Fibroblast of pulmonary artery (primary cell): ENCODE measurements at places on chromosomes 13 and 19.
A peak's percentile ranks its signal among the peaks of the same experiment; 100 is the strongest.

DNA sequence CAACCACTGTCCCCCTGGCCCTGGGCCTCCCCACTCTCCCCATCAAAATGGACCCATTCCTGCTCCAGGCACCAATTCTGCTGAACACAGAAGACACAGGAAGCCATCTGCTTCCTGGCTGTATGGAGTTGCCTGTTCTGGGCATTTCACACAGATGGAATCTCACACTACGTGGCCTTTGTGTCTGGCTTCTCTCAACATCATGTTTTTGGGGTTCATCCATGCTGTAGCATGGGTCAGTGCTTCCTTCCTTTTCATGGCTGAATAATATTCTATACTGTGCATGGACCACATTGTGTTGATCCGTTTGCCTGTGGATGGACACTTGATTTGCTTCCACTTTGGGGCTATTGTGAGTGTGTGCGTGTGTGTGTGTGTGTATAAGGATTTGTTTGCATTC is 15.0 kb upstream of the KLF2 start:
- no peak for DNase-seq

GRCh38 chr13:73772449-73773167 is 361.6 kb downstream of the KLF12 start:
- no peak for DNase-seq

DNA sequence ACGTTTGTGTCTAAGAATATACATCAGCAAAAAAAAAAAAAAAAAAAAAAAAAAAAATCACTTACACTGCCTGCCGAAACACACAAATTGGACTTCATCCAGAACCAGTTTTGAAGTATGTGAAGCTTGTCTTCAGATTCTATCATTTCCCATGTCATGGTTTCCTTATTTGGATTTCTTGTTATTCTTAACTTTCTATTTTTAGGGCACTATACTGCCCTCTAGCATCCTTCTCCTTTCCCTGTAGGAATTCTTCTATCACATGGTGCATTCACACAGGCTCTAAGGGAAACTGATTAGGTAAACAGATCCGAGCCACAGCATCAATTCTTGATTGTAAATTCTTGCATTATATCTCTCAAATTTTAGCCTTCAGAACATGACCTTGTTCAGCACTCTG is 1507.5 kb downstream of the OLFM4 start:
- no peak for DNase-seq

- DNase-seq = peak; percentile 53
These were observed 712 bp downstream of the BBC3 start for GRCh38 chr19:47230054-47230920.

GRCh38 chr13:99133230-99133629 is 67.4 kb upstream of the UBAC2 start:
- no peak for DNase-seq

DNA sequence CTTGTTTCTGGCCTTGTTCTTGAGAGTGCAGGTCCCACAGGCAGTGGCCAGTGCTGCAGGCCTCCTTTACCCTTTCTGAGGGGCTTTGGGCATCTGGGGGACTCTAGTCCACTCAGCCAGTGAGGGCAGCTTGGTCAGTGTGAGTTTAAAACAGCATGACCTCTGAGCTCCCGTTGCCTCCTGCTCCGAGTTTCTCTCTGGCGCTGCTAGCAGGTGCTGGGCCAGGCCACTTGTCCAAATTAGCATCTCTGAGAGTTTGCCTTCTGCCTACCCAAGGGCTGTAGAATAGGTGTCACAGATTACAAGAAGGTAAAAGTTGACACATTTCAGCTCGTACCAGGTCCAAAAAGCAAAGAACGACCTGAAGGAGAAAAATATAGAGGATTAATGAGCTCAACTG is 105.9 kb downstream of the SIPA1L3 start:
- no peak for DNase-seq

DNA sequence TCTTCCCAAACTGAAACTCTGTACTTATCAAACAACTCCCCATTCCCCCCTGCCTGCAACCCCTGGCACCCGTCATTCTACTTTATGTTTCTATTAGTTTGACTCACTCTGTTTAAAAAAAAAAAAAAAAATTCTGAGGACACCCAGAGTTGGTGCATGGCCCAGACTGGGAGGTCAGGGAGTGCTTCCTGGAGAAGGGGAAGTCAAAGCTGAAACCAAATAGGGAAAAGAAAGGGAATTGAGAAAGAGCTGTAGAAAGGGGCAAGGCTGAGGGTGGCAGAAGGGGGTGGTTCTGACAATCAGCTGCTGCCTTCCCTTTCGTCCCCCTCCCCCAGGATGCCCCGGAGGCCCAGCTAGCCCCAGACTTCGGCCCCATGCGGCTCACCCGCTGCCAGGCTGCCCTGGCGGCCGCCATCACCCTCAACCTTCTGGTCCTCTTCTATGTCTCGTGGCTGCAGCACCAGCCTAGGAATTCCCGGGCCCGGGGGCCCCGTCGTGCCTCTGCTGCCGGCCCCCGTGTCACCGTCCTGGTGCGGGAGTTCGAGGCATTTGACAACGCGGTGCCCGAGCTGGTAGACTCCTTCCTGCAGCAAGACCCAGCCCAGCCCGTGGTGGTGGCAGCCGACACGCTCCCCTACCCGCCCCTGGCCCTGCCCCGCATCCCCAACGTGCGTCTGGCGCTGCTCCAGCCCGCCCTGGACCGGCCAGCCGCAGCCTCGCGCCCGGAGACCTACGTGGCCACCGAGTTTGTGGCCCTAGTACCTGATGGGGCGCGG is 9.0 kb upstream of the STRN4 start:
- DNase-seq = peak; percentile 81

DNA sequence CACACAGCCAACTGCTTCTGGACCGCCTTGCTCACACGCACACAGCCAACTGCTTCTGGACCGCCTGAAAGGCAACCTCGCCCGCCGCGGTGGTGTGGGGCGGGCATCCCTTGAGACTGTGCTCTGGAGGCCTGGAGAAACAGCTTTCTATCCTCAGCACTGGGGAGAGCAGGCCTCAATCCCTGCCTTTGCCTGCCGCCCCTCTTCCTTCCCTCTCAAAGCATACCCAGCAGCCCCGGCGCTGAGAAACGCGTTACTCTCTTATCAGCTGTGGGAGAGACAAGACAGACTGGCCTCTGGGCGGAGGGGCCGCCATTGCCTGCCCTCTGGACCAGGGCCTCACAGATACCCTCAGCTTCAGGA is 2.9 kb downstream of the LIPE start:
- no peak for DNase-seq

DNA sequence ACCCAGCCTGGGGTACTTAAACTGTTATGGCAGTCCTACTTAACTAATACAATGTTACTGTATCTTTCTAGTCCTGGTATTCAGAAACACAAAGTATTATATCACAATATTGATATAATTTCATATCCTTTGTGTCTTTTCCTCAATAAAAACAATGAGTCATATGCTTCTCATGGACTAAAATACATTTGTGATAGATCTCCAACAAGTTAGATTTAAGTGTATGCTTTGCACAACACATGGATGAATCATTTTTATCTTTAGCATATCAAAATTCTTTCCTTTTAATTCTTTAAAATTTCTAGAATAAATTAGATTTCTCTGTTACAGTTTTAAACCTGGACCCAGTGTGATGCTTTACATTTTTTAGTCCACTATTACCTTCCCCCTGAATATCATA is 1357.8 kb upstream of the ATXN8OS start:
- DNase-seq = no peak

DNA sequence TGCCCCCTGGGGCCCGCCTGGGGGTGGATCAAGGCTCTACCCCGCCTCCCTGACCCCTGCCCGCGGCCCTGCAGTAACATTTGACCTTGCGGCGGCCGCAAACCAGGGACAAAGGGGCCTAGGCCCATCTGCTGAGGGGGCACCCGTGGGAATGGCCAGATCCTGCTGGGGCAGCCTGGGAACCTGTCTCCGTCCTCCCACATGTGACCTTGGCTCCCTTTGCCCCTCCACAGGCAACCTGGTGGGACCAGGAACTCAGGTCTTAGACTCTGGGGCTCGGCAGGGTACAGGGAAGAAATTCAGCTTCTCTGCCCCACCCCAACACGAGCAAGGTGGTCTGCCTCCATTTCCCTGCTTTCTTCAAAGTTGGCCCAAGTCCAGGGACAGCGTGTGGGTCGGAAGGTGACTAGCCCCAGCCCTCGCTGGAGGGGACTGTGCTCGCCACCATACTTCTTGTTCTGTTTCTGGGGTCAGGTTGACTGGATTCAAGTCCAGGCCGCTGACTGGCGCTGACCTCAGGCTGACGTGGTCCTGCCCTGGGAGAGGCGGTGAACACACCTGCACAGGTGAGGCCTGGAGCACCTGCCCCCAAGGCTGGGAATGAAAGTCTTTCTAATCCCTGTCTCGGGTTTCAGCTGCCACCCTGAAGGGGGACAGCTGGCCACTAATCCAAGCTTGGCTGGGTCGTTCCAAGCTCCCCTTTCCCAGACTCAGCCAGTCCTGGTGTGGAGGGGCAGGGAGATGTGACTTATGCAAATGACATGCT is 2.5 kb upstream of the NR2F6 start:
- DNase-seq = no peak

DNA sequence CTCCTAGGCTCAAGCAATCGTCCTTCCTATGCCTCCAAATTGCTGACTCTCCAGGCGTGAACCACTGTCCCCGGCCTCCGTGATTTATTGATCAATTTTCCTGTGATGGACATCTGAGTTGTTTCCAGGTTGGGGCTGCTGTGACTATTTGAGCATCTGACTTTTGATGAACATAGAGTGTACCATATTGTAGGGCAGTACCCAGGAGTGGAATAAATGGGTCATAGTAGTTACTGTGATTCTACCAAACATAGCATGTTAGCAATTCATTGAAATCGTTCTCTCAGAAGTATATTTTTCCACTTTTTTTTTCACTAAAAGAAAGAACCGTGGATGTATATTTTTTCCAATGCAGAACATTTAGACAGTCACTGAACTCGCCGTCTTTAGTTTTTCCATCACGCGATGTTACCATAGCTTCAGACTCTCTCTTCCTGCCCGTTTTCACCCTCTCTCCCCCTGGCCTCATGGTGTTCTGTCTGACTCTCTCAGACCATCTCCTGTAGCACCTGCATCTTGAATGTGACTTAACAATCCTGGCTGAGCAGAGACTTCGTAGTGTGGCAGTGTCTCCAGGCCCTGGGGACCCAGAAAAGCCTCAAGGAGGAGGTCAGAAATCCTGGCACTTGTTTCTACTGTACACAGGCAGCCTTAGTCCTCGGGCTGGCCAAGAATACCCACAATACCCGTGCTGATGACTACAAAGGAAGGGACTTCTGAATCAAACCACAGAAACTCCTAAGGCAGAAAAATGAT is 3.2 kb upstream of the RASGRP4 start:
- DNase-seq = no peak

DNA sequence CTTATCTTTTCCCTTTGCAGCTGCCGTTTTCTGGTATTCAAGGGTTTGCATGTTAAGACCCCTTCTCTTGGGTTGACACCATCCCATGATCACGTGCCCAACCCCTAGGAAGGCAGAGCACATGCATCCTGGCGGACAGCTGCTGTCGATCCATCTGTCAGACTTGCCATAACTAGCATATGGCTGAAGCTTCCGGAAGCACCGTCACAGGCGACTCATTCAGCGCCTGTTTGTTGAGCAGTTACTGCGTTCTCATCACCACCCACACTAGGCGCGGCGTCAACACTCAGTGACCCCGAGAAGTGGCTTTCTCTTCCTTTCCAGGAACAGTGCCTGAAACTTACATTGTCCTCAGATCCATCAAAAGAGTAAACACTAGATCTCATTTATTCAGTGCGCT is 93.6 kb downstream of the SOX1 start:
- DNase-seq = no peak

GRCh38 chr19:15400521-15401396 is 18.0 kb downstream of the AKAP8L start:
- DNase-seq = no peak

DNA sequence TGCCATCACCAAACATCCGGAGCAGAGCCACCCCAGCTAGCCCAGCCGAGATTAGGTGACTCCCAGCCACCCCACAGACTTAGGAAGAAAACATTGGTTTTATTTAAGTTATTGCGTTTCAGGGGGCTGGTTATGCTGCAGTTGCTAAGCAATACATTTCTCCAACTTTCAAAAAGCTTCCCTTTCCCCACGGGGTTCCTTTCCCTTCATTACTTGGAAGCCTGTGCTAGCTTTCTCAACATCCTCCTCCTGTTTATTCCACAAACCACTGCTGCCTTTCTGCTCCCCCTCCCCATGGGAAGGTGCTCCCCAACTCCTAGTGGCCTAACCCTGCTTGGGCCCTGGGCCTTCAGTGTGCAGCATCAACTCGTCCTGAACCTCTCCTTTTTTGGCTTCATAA is 52.6 kb downstream of the CDADC1 start:
- DNase-seq = no peak

DNA sequence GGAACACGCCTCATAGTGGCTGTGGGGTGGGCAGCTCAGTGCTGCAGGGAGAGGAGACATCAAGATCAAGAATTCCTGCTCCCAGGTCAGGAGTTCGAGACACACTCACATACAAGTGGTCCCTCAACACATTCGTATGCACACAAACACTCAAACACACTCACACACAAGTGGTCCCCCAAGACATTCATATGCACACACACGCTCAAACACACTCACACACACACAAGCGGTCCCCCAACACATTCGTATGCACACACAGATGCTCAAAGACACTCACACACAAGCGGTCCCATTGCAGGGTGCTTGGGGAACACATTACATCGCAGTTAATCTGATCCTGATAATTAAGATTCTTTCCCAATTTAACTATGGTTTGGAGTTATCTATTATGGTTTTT is 28.2 kb downstream of the FCGBP start:
- no peak for DNase-seq

DNA sequence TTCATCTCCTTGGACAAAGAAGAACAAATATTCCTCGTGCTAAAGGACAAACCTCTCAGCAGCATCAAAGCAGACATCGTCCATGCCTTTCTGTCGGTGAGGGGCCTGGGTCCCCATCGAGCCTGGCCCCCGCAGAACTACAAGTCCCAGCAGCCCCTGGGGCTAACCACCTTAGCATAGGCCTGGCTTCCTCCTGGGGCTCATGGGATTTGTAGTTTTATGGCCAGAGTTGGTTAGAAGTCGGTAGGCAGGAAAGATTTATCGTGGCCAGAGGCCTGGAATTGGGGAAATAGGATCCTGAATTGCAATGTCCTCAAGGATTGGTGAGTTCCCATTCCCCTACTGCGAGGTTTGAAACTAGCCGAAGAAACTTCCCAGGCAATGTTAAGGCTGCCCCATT is 19.6 kb downstream of the TMEM150B start:
- DNase-seq = peak; percentile 31

DNA sequence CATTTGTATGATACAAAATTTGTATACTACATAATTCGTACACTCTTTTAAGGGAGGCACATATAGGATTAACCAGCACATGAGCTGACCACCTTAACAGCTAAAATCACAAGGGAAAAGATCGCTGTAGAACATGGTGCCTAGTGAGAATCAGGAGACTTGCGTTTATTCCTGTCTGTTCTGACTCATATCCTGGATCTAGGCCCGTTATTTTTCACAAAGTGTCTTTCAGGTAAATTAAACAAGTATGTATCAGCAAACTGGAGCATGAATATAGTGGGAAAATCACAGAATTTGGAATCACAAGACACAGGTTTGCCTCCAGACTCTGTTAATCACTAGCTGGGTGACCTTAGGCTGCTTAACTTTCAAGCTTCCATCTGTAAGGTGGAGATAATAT is 47.5 kb upstream of the ESD start:
- peak; percentile 8 for DNase-seq
